ENCODE measurements at places on chromosomes 7 and 10. TPM values are rescaled to one million over a fixed set of nuclear protein-coding genes. Genes with fewer than 3 reads are reported as not detected.

The TDRD1 gene
- not detected for polyA plus RNA-seq

The XRCC2 gene
- 0.84 TPM for polyA plus RNA-seq

- no peak for DNase-seq
Measured at GRCh38 chr7:138352570-138353461, 107.2 kb upstream of the TRIM24 start.

DNA sequence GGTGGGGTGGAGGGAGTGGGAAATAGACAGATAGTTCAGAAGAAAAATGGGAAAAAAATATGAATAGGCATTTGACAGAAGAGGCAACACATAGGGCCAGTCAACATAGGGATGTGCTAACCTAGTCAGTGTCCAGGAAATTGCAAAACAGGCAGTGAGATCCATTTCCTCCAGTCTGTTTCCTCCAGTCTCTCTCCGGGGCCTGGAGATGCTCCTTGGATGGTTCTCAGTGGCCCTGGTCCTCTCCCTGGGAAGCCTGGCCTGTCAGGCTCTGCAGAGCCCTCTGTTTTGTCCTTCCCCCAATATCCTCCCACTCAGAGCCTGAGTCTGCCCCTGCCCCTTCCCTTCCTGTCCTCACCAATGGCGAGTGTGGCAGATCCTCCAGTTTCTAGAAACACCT, 52.6 kb downstream of the SYPL1 start:
- DNase-seq = no peak

All from AG04450 (cell line).